ENCODE measurements at places on chromosomes 1 and 21. TPM values are rescaled to one million over a fixed set of nuclear protein-coding genes. Genes with fewer than 3 reads are reported as not detected.

GRCh38 chr1:205284420-205285144 lies 37.0 kb downstream of the NUAK2 start:
- DNase-seq, result peak; percentile 88

DNA sequence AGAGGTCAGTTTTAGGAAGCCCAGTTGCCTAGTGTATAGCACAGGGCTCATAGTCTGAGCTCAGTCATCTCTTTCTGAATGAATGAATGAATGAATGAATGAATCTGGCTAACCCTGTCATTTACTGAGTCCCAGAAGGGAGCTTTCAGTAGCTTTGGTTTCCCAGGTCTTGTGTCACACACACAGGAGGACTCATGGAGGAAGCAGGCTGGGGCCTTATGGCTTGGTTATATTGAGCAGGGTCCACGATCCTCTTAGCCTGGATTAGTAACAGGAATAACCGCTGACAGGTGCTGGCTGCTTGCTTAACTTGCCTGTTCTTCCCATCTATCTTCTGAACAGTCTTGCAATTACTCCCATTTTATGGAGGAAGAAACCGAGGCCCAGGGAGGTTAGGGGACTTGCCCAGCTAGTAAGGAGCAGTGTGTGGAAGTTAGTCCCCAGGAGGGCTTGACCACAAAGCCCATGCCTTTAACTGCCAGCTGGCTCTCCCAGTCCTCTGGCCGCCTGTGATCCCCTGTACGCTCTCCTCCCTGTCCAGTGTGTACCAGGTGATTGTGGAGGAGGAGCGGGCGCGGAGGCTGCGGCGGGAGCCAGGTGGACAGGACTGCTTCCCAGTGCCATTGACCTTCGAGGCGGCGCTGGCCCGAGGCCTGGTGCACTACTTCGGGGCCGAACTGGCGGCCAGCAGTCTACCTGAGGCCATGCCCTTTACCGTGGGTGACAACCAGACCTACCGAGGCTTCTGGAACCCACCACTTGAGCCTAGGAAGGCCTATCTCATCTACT lies 46.0 kb downstream of the PTPRU start:
- DNase-seq, result no peak

DNA sequence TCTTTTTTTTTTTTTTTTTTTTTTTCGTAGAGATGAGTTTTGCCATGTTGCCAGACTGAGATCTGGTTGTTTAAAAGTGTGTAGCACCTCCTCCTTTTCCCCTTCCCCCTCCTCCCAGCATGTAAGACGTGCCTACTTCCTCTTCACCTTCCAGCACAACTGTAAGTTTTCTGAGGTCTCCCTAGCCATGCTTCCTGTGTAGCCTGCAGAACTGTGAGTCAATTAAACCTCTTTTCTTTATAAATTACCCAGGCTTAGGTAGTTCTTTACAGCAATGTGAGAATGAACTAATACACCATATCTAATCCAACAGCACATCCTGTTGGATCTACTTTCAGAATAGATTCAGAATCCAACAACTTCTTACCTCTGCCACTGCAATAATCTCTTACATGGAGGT lies 111.1 kb downstream of the CLIC6 start:
- no peak for DNase-seq

GRCh38 chr1:246566128-246566812 lies at the start of the genes CNST and TFB2M:
TSS of gene CNST (plus strand) at chr1:246566456. CDS start at chr1:246591563, 25,107 bp downstream.
TSS of gene TFB2M (minus strand) at chr1:246566261. CDS start at chr1:246566138, 123 bp downstream.
- peak; percentile 90 for DNase-seq

DNA sequence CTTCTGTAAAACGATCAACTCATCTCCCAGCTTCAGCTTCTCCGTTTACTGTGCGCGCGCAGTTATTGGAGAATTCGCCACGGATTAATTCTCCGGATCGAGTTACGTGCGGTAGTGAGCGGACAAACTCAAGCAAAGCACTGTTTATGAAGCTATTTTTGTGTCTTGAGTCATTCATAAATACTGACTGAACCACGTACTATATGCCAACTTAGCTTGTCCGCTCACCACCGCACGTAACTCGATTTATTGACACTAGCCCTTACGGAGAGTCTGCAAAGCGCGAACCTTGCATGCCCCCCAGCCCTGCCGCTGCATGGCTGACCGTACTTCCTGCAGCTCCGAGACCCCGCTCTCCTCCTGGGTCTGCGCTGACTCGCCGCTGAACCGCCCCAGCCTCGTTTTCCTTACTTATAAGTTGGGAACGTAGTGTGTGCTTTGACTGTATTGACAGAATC lies 773 bp downstream of the CHD1L start:
- no peak for DNase-seq

DNA sequence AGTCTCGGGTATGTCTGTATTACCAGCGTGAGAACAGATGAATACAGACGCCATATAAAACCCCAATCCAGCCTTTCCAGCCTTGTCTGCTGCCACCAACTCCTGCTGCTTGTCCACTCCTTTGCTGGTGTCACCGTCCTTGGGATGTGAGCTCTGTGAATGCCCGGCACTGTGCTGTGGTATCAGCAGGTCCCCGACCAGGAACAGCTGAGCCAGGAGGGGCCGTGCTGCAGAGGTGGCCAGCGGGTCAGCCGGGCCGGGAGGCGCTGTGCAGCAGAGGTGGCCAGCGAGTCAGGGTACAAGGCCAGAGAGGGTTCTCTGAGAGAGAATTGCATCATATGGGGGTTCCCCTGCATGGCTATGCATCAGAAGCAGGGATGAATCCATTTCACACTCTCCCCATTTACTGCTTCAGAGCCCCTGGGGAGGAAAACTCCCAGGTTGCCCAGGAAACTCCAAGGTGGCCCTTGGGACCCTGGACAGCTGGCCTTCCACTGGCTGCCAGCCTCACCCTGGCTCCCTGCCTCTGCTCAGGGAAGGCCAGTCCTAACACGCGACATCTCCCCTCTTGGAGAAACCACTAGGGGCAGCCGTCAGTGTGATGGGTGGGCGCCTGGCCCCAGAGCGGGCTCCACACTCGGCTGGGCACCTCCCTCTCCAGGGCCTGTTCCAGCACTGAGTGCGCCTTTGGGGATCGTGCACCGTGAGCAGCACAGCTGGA lies 122.4 kb upstream of the COL6A1 start:
- DNase-seq, result no peak

GRCh38 chr21:24785033-24785432 lies 822.2 kb downstream of the MRPL39 start:
- no peak for DNase-seq

The CAPN8 gene
- polyA plus RNA-seq, result not detected

The FALEC gene
- not detected for polyA plus RNA-seq

The ZNF670 gene
- polyA plus RNA-seq, result 2.1 TPM

- DNase-seq, result no peak
Measured at GRCh38 chr1:2046953-2047748, 3.1 kb upstream of the PRKCZ start.

DNA sequence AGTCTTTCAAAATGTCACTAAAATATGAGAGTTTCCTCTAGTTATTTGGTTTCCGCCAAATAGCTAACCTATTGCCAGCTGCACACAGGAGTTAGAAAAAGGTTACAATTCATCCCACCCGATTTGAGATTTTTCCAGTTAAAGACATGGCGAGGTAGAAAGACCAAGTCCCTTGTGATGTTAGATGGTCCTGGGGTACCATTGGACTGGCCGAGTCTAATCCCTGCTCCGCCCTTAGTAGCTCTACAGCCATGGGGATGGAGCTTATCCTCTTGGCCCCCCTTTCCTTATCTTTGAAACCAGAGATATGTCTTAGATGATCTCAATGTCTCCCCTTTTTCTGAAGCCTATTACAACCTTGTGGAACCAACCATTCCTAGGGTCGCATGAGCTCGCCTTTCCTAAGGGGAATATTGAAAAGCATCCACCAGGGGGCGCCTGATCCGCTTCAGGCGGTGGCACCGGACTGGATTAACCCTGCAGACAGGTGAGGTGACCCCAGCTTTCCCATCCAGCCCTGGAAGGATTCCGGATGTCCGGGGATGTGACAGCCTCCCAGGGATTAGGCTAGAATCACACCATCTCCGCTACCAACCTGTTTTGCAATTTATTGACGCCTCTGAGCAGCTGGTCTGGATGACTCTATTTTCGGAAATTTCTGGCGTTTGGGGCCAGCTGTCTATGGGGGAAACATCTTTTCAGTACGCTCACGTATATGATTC lies 68.3 kb upstream of the SIM2 start:
- DNase-seq, result no peak

The FMO4 gene
- polyA plus RNA-seq, result 1.8 TPM

- no peak for DNase-seq
Measured at GRCh38 chr1:151935894-151936602, 26.7 kb upstream of the THEM4 start.

DNA sequence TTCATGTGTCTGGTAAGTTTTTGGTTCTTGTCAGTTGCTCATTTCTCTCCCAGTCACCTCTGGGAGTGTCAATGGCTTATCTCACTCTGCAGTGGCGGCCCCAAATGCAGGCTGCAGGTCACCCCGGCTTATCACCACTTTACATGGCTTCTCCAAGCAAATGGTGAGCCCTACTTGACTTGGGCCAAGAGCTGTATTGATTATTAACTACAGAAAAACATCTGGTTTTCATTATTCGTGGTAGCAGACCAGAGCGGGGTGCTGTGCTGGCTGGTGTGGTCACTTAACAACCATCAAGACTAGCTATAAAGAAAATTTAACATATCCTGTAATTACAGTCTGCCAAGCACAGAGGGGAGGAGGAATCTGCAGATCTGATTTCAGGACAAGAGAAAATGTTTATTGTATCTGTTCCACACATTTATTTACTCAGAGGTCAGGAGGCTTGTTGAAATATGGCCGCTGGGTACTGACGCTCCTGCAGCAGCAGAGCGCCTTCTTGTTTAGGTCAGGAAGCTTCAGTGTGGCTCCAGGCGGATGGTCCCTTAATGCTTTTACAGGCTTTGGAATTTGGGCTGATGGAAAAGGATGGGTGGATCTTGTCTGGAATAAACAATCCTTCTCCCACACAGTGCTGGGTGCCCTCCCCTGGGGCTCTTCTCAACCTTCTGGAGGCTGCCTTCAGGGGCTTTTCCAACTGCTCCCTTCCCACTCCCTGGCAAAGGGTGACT lies 87.8 kb downstream of the HLX start:
- no peak for DNase-seq

The PBX1 gene
- not detected for polyA plus RNA-seq

GRCh38 chr21:46295996-46296752 lies 10.0 kb downstream of the YBEY start:
- peak; percentile 63 for DNase-seq

- no peak for DNase-seq
Measured at GRCh38 chr1:169970114-169970513, 76.4 kb upstream of the SCYL3 start.

The EDN2 gene
- polyA plus RNA-seq, result not detected

The SLC6A17 gene
- polyA plus RNA-seq, result not detected

- DNase-seq, result no peak
Measured at GRCh38 chr1:247173431-247173830, 1.6 kb upstream of the ZNF124 start.

The ST6GALNAC3 gene
- not detected for polyA plus RNA-seq

The VHLL gene
- not detected for polyA plus RNA-seq

- DNase-seq, result no peak
Measured at GRCh38 chr21:42386034-42386591, 9.7 kb downstream of the TMPRSS3 start.

The IRF6 gene
- not detected for polyA plus RNA-seq

- no peak for DNase-seq
Measured at GRCh38 chr1:230394134-230394533, 32.0 kb downstream of the PGBD5 start.

The FCRLB gene
- polyA plus RNA-seq, result 1.0 TPM

DNA sequence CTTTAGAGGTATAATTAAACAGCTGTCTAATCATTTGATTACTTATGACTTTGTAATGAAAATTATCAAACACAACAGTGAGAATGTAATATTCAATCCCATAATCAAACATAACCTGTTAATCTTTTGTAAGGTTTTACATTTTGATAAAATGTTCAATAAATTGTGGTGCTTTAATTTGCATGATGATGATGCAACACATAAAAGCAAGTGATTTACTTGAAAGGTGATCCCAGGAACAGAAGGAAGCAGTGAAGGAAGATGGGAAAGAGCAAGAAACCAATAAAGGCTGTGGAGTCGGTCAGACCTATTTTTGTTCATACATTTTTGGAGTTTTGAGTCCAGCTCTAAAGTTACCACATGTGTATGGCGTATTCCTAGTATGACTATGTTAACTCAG lies 29.6 kb downstream of the ZNF695 start:
- DNase-seq, result no peak

DNA sequence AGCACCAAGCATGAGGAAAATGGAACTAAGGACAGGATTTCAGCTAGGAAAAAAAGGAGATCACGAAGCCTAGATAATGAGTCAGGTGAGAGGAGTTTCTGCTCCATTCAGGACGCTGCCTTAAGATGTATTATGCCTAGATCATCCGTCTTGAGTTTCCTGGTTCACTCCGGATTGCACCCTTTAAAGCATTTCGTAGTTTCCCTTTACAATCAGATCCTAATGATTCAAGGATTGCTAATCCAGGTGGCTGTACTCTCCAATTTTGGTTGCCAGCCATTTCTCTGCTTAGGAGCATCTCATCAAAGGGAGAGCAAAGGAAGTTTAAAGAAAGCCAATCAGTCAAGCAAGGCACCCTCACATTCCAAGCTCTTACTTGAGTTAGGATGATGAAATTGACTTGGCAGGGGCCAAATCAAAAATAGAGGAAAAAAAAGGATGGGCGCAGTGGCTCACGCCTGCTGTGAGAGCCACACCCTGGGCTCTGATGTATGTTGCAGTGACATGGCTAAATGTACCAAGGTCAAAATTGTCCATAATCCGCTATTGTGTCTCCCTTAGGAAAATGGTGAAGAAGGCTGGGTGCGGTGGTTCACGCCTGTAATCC lies 156.9 kb upstream of the SOD1 start:
- DNase-seq, result no peak

- DNase-seq, result no peak
Measured at GRCh38 chr1:8329439-8329838, 11.5 kb downstream of the SLC45A1 start.

DNA sequence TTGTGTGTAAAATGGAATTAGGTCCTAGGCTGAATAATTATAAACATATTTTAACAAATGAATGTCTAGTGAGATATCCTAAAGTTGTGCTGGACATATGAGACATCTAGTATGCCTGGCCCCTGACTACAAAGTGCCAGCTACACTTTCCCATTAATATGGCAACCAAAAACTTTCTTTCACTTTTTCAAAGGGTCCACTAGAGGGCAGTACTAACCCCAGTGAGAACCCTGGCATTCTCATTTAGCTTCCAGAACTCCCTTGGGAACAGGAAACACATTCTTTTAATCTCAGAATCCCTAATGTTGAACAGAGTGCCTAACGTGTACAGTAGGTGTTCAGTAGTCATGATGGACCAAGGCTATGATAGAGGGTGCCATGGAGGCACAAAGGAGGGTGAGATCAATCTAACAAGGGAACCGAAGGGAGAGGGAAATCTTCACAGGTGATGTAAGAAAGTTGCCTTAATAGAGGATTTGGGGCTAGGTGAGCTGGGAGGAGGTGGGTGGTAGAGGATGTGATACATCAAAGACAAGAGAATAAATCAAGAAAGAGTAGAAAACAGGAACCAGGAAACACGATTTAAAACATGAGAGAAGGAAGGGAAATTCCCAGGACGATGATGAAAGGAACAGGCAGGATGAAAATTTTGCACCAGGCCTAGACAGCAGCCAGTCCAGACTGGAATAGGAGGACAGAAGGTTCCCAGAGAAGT lies 41.6 kb downstream of the NSL1 start:
- DNase-seq, result peak; percentile 26

Data from CD4-positive, alpha-beta memory T cell (primary cell).